ENCODE measurements at places on chromosomes 6 and 20. TPM values are rescaled to one million over a fixed set of nuclear protein-coding genes. Genes with fewer than 3 reads are reported as not detected.

The TMEM217 gene
- 13.8 TPM for total RNA-seq

The MCHR2 gene
- total RNA-seq: not detected

The INSM1 gene
- total RNA-seq: not detected

The STK38 gene
- total RNA-seq: 27.0 TPM

The GUCA1A gene
- total RNA-seq: not detected

All from glomerular endothelial cell (primary cell).